ENCODE measurements at places on chromosomes 13 and 19.

- DNase-seq, result no peak
Observed at GRCh38 chr13:76651286-76651685, 234.9 kb downstream of the KCTD12 start.

DNA sequence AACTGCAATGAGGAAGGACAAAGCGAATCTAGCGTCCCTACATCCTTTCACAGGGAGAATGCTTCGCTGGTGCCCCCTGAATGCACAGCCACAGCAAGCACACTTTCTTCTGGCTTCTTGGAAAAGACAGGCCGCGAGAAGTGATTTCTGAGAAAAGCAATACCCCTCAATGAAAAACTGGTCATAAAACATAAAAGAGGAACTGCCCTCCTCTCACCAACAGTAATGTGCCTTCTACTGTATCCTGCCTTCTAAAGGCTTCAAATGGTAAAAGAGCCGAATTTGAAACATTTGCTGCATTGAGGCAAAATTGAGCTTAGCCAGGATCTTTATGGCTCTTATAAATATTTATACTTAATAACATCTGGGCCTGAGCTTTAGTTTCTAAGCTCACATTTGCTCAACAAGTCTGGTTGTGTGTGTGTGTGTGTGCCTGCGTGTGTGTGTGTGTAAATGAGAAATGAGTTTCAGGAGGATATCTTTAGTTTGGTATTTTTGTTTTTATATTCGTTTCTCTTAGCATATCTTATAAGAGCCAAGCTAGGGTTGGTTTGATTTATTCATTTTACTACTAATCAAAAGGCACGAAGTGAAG lies 246.1 kb upstream of the MAB21L1 start:
- DNase-seq, result no peak

DNA sequence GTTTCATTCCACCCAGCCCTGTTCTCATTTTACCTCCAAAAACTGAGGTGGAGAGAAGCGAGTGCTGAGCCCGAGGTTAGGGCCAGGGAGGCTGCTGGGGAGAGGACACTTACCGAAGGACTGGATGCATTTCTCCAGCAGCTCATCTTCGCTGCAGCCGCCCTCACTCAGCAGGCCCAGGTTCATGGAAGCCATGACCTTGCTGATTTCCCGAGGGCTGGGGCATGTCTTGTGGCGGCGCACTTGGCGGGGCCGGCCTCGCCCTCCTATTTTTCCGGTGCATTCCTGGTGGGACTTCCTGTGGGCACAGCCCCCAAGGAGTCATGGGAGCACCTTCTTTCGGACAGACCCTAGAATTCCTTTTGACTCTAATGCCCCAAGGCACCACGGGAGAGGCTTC lies 4.2 kb downstream of the RASGRP4 start:
- DNase-seq, result no peak

DNA sequence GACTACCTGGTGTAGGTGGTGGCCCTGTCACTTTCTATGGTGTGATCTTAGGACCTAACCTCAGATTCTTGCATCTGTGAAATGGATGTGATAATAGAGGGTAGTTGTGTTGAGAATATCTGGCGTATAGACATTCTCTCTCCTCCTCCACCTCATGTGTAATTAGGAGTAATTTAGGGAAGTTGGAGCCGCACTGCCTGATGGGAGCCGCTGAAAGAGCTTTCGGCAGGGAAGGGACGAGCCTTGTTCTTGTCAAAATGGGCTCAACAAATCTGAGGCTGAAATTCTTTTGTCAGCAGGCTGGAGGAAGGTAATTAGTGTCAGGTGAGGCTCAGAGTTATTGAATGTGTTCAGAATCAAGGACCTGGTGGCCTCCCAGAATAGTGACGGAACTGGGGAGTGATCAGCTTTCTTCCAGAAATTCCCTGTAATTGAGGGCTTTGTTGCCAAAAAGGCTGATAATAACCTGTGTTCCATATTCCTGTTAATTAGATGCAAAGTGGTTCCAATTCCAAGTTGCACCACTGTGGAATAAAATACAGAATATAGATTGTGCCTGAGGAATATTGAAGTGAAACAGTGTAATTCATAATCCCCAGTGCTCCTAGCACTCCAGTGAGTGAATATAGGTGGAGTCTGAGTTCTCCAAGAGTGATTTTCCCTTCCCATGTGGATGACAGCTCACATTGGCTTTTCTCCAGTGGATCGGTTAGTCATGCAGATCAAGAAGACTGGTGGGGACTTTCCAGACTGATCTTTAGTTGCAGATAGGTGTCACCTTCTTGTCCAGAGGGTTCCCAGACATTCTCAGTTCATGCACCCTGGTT lies 47.5 kb downstream of the SPATA13 start:
- DNase-seq, result no peak

GRCh38 chr13:29758531-29759114 lies 91.8 kb downstream of the UBL3 start:
- peak; percentile 76 for DNase-seq

- DNase-seq, result no peak
Observed at GRCh38 chr13:21639561-21639960, 31.3 kb upstream of the FGF9 start.

- DNase-seq, result no peak
Observed at GRCh38 chr13:26743971-26744370, 16.6 kb downstream of the GPR12 start.

DNA sequence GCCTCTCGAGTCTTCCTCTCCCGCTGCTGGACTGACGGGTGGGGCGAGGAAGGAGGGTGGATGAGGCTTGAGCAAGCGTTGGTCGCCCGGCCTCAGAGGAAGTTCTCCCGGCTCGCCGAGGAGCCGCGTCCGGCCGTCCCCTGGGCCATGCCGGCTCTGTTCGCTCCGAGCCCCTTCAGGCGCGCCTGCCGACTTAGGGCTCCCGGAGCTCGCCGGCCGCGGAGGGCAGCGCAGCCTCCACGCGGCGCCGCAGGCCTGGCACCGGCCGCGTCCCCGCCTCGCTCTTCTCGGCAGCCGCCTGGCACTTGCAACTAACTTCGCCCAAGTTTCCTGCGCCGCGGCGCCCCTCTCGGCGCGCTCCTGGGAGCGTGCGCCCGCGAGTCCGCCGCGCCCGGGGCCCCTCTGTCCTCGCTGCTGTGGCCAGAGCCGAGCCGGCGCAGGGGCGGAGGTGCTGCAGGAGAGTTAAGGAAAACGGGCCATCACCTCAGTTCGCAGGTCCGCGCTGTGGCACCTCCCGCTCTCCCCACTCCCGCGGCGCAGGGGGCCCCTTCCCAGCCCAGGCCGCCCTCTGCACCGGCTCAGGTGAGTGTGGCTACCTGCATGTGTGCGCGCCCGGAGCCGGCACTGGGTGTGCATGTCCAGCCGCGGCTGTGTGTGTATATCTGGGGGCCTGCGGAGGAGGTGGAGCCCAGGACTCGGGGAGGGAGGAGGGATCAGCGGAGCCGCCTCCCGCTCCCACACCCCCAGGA lies 641 bp upstream of the SOX21 start:
- no peak for DNase-seq

DNA sequence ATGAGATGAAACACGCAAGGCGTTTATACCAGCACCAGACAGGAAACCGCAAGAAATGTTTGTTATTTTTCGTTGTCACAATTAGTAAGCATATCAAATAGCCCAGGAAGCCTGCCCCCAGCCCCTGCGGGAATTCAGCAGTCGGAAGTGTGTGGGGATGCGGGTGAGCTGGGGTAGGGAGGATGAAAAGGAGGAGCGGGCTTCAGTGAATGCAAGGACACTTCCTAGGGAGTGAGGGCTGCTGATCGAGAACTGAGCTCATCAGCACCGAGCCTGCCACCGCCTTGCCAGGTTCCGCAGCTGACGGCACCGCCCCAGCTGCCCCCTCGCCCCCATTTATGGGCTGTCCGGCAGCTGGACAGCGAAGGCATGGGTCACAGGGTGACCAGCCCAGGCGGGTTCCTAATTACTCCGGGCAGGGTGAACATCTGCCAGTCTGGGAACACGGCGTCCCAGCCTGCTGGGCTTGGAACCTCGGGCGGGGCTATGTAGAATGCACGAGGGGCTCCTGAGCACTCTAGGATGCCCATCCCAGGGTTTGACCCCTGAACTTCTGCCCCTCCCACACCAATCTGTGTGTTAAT lies 1.6 kb upstream of the BEST2 start:
- DNase-seq, result no peak

GRCh38 chr19:56076498-56076897 lies 44.6 kb downstream of the ZNF787 start:
- DNase-seq, result no peak

DNA sequence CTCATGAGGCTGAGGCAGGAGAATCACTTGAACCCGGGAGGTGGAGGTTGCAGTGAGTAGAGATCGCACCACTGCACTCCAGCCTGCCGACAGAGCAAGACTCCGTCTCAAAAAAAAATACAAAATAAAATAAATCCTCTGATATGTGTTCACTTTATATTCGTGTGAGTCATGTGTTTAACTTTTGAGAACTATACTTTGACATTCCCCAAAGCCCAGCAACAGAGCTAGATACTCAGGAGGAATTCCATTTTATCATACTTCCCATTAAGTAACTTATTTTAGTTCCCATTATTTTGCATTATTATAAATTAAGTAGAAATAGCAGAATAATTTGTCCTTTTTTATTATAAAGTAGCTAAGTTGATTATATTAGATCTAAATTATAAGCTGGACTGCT lies 3.3 kb upstream of the CHAMP1 start:
- DNase-seq, result no peak

DNA sequence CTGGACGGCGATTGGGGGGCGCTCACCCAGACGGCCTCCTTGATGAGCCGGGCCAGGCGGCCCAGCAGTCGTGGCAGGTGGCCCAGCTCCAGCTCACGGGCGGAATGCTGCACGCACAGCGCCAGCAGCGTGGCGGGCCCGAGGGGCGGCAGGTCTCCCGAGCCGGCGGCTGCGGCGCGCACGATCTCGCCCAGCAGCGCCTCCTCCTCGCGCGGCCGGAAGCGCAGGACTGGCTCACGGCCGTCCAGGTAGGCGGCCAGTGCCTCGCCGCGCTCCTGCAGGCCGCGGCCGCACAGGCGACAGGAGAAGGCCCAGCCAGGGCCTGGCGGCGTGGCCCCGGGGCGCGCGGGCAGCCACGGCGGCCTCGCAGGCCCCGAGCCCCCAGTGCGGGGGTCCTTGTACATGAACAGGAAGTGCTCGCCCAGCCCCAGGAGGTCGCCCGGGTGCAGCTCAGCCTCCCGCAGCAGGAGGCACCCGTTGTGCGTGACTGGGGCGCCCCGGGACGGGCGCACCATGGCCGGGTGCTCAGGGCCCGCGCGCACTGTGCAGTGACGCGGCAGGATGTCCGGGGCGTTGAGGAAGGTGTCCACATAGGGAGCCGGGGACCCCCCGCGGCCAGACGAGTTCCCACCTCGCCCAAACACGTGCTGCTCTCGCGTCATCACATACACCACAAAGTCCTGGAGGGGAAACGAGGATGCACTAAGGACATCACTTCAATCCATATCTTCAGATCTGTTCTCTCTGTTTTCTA lies 9.6 kb upstream of the MAMSTR start:
- no peak for DNase-seq

DNA sequence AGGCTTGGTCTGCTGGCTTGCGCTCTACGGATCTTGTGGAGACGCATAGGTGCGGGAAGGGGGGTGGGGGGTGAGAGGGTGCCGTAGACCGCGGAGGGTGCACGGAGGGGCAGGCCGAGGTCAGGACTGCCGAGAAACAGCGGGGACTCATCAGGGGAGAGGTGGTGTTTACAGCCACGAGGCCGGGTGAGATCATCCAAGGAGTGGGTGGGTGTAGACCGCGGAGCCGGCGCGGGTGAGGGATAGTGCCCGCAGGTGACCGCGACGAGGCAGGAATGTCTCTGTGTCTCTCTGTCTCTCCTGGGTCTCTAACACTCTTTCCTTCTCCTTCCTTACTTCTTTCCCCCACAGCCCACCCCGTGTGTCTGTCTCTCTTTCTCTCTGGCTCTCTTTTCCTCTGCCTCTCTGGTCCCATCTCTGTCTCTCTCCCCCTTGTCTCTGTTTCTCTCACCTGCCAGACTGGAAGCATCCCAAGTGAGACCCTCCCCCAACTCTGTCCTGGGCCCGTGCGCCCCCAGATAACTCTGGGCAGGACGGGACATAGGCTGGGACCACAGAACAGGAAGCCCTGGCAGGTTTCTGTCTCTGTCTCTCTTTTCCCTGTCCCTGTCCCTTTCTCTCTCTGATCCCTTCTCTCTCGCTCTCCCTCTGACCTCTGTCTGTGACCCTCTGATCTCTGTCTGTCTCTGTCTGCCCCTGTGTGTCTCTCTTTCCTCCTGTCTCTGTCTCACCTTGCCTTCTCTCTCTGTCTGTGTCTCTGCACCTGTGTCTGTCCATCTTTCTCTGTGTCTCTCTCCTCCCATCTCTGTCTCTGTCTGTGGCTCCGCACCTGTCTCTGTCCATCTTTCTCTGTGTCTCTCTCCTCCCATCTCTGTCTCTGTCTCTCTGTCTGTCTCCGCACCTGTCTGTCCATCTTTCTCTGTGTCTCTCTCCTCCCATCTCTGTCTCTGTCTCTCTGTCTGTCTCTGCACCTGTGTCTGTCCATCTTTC lies 1.8 kb upstream of the KLK4 start:
- no peak for DNase-seq

DNA sequence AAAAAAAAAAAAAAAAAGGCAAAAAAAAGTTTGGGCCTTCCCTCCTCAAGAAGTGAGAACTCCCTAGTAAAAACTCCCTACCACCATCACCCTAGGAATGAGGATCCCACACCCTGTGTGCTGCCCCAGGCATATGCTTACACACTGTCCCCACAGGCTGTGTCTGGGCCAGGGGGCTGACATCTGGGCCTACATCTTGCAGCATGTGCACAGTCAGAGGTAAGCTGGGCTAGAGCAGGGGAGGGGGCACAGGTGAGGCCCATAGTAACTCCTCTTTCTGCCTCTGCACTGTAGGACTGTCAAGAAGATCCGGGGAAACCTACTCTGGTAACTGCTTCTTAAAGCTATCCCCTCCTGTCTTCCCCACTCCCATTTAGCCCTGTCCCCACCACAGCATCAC lies 1.0 kb downstream of the HAUS5 start:
- DNase-seq, result no peak

GRCh38 chr19:46448601-46449000 lies 19.9 kb upstream of the PNMA8C start:
- no peak for DNase-seq

Data from CD4-positive, alpha-beta T cell treated with Interleukin-15 for 1 hour (primary cell).